ENCODE measurements at places on chromosomes 6 and 20.

DNA sequence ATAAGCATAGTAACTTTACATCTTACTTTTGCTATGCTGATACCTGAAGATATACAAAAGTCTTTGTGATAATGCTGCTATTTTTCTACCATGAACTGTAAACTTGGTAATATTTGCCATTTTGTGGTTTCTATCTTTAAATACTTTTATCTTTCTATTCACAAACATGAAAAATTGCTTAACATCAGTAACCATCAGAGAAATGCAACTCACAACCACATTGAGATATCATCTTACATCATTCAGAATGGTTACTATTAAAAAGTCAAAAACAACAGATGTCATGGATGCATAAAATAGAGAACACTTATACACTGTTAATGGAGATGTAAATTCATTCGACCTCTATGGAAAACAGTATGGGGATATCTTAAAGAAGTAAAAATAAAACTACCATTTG is 112.0 kb downstream of the TRDN start:
- no peak for DNase-seq

- no peak for DNase-seq
These were observed 8.7 kb upstream of the PLTP start for GRCh38 chr20:45920462-45921336.

- no peak for DNase-seq
These were observed 25.2 kb upstream of the SGK1 start for GRCh38 chr6:134343066-134343465.

DNA sequence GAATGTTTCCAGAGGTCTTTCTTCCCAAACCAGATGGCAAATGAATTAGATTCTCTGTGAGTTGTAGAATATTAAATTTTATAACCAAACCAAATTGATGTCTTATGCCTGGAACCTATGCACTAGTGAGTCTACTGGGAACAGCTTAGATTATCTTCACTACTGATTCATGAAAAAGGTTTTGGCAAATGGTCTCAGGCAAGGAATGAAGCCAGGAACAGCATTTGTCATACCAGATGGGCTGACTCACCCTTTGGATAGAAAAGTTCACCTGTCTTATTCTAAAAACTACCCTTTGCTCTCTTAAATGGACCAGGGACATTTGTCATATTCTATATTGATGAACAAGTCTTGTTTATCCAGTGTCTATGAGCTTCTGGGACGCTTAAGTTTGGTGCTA is 135.4 kb upstream of the ECI2 start:
- no peak for DNase-seq

DNA sequence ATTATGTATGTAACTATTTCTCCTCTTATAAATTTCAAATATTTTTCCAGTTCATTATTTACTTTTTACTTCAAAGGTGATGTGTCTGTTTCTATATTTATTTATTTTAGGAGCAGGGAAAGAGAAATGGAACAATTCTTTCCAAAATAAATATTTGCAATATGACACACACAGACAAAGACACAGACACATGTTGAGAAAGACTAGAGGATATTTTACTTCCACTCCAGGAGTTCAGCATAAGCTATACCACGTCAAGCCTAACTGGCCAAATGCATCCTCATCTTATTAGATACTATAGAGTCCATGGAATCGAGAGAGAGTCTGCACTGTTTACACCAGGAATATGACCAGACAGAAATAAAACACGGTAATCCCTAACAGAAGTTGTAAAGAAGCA is 13.3 kb downstream of the RALGAPA2 start:
- DNase-seq: no peak

DNA sequence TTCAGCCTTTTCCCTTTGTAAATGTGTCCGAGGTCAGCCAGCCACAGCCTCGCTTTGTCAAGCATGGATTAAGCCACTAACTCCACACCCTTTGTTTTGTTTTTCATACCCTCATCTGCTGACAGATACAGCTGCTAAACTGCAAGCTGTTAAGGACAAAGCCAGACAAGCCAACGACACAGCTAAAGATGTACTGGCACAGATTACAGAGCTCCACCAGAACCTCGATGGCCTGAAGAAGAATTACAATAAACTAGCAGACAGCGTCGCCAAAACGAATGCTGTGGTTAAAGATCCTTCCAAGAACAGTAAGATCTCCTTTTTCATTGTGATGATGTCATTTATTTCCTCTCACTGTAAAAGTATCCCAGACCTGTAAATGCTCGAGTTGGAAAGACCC is 269.3 kb downstream of the ARHGAP18 start:
- no peak for DNase-seq

GRCh38 chr6:34852406-34853085 is 35.3 kb downstream of the TAF11 start:
- DNase-seq: no peak

GRCh38 chr6:150876598-150876997 is 11.1 kb downstream of the MTHFD1L start:
- no peak for DNase-seq

DNA sequence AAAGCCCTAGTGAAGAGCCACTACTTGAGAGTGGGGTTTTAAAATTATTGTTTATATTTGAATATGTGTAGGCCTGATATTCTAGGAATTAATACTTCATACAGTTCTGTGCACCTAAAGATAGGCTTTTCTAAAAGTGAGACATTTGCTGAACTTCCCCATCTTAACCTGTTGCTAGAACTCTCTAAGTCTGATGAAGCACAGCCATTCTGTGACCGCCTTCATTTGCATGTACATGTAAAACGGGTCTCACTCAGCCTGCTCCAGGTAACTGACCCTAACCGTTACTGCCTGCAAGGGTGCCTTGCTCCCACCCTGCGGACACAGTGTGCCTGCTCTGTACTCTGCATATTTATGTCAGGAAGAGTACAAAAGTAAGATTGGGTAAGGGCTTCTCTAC is 44.3 kb upstream of the IRF4 start:
- DNase-seq: no peak

DNA sequence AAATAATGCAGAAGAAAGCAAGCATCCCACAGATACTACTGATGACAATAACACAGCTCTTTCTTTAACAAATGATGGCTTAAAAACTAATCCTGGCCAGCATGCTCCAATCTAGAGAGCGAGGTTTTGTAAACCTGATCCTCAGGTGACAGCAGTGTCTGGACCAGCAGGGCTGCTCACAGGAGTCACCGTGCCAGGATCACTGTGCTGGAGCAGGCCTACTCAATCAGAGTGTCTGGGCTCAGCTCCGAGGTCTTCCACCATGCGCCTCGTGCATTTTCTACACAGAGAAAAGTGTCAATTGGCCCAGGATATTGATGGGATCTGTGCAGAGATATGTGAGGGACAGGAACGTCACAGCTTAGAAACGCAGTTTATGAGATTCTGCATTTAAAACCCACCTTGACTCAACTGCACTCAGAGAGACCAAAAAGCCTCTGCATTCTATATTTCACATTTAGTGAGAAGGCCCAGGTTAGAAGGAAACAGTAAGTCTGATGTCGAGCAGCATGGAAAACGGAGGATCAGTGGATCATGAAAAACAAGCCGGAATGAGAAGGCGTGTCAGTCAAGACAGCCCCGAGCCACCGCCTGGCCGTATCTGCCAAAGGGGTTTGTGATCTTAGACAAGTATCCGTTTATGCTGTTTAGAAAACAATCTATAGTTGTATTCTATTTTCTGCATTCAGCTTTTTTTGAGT is 7.8 kb downstream of the RAMACL start:
- no peak for DNase-seq

- DNase-seq: no peak
These were observed 194.2 kb downstream of the PRL start for GRCh38 chr6:22102671-22103070.

DNA sequence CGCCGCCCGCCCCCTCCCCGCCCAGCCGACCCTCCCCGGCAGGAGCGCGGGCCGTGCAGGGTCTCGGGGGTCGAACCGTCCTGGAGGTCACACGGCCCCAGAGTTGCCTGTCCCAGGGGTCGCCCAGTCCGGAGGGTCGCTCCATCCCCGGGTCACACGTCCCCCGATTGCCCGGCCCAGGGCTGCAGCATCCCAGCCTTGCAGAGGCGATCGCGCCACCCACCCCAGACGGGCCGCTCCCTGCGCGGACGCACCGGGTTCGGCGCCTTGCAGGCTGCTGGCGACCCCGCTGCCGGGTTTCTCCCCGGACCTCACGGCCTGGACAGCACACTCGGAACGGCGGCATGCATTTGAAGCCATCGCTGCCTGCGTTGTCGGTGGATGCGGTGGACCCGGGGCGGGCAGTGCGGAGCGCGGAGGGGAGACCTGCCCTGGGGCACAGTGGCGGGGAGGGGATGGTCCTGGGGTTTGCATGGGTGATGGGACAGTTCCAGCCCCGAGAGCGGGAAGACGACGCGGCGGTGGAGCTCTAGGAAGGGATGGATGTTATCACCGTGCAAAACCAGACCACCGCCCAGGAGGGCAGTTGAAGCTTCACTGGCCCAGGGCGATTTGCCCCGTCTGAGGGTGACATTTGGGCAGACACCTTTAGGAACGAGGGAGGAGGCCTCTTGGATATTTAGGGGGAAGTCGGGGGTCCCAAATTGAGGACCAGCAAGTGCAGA is 22.7 kb upstream of the FRMD1 start:
- no peak for DNase-seq

GRCh38 chr6:121581327-121581726 is 145.9 kb downstream of the GJA1 start:
- DNase-seq: no peak

DNA sequence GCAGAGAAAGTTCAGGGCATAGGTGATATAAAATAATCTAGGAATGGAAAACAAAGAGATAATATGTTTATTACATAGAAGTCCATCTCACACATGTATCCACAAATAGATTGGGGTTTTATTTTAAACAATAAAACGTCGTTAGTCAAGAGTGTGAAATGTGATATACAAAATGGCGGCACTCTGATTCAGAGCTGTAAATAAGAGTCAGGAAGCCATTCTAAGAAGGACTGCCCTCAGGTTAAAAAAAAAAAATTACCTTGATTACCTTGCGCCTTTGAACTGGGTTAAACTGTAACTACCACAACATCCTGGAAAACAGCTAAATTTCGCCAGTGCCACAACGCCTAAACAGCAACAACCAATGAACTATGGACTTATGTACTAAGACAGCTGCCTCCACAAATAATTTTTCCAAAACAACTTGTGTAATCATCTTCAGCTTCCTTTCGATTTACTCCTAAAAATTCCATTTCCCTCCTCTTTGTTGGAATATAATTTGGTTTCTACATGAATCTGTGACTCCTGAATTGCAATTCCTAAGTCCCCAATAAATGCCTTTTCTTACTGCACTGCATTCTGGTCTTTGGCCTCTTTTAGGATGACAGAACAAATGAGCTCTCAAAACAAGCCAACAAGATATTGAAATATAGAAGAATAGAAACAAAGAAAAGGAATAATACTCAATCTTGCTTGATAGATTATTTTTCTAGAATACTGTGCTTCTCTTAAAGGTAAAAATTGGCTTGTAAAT is 1019.5 kb upstream of the MAP3K7 start:
- DNase-seq: no peak

DNA sequence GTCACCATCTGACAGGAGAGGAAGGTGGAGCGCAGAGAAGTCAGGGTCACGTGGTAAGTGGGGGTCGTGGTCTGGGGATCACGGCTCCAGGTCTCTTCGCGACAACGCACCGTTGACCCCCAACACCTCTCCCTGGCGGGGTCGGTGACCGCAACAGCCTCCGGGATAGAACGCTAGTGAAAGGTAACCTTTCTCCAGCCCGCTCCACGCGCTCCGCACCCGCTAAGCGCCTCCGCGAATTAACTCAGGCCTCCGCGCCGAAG is 600 bp upstream of the SYNJ2 start:
- DNase-seq: no peak

DNA sequence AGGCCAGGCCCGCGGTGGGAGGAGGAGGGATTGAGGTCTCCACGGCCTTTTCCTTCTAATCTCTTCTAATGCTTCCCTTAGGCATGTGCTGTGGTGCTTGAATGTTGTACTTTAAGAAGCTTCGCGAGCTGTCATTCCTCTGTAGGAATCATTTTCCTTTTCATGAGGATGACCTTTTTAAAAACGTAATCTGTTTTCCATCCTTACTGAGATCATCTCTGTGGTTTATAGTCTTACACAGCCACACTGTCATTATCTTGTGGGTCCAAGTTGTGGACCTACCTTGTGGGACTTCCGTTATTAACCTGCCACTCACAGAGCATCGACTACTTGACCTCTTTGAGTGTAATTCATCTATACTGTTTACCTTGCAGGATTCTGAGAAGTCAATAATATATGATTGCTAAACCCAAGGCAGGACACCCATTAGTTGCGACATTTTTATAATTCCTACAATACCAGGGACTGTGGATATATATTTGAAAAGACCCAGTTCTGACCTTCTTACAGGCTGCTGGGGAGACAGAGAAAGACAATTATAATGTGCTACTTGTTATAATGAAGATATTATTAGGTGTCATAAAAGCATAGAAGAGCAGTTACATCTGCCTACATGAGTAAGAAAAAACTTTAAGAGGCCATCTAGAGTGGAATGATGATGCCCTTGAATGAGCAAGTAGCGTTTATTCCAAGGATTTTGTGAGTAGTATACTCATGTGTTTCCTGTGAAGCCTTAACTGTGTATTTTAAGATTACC is 842 bp downstream of the SLC25A27 start:
- DNase-seq: no peak

DNA sequence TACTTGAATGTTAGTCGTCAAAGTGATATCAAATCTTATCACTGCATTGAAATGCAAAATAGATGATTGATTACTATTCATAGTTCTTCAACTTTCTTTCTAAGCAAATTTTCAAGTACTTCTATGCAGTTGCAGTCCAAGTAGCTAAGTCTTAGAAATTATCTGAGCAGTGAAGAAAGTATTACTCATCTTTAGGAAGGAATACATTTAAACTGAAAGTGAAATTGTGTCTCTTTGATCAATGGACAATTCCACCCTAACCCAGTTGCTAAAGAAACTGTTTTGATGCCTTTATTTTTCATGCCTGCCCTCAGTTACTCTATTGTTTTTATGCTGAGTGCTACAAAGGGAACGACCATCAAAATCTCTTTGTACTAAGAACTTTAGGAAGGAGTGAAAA is 337.4 kb downstream of the GRIK2 start:
- no peak for DNase-seq

DNA sequence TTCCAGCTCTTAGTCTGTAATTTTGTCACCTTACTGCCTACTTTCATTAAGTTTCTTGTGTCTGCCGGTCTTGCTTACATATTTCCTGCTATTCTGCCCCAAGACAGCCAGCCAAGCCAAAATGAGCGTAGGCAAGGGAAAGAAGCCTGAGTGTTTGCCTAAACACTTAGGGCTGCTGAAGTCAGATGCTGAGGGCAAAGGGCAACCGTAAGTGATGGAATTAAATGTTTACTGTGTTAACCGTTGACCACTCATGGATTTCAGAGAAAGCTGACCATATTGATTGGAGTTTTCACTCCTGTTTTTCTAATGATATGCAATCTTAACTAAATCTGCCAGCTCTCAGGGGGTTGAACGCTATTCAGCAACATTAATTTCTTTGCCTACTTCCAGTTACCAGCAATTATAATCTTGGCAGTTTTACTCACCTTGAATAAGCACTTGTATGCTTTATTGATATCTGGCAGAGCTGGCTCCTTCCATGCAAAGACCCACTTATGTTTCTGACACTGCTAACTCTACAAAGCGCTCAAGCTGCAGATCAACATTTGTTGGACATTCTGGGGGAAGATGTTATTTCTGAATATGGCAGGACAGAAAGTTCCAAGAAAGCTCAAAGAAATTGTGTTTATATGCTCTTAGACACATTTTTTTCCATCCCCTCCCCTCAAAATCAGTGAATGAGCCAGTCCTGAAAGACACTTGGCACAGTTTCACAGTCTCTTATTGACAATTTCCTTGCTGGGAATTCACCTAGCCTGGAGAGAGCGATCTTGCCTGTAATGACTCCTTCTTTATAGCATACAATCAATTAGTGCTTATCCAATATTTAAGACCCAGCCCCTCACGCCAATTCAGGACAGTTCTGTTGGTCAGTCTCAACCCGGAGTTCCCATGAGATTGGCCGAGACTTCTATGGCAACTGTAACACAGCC is 183.8 kb downstream of the PLCB1 start:
- no peak for DNase-seq

Measured in common myeloid progenitor, CD34-positive (primary cell).